ENCODE measurements at places on chromosomes 2 and 18.

DNA sequence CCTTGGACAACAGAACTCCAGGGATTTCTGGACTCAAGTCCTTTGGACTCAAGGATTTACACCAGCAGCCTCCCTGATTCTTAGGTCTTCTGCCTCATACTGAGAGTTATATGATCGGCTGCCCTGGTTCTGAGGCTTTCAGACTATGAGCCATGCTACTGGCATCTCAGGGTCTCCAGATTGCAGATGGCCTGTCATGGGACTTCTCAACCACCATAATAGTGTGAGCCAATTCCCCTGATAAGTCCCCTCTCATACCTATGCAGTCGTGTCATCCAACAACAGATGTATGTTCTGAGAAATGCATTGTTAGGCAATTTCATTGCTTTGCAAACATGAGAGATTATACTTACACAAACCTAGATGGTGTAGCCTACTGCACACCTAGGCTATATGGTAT is 61.4 kb upstream of the MSTN start:
- DNase-seq: no peak

- DNase-seq: no peak
Observed at GRCh38 chr2:55862673-55863390, 60.8 kb downstream of the EFEMP1 start.

DNA sequence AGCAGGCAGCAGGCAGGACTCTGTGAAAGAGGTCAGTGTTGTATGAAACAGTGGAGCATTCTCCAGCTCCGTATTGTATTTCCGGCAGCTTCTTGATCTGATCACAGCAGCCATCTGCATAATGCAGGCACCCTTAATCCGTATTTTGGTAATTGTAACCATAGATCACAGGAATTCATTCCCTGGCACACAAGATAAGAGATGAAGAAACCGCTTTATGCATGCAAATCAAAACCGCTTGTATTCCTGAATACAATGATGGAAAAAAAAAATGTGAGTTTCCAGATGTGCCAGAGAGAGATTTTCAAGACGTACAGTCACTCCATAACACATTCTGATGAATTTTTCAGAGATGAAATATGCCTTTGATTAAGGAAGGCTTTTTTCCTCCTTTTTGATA is 221.3 kb downstream of the ACKR3 start:
- DNase-seq: no peak

DNA sequence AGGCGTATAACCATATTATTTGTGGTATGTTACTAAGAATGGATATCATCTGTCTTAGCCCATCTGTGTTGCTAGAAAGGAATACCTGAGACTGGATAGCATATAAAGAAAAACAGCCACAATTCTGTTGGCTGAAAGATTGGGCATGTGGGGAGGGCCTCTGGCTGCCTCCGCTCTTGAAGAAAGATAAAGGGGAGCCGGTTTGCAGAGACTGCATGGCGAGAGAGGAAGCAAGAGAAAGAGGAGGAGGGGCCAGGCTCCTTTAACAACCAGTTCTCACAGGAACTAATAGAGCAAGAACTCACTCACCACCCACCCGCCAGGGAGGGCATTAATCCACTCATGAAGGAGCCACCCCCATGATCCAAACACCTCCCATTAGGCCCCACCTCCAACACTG is 29.2 kb upstream of the UXS1 start:
- no peak for DNase-seq

DNA sequence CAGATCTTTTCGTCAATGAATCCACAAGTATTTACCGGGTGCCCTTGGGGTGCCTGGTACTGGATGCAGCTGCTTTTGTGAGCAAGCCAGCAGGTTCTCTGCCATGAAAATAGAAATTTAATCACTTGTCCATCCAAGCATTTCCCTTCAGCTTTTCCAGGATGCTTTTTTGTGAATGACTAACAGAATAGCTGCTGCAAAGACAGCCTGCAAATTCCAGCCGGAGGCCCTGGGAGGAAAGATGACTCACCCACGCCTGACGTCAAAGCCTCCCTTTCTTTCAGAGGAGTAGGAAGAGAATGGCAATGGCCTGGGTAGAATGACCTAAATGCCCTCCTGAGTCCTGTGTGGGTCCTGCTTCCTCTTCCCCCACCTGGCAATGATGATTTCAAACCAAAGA is 111.9 kb downstream of the AP1S3 start:
- no peak for DNase-seq

DNA sequence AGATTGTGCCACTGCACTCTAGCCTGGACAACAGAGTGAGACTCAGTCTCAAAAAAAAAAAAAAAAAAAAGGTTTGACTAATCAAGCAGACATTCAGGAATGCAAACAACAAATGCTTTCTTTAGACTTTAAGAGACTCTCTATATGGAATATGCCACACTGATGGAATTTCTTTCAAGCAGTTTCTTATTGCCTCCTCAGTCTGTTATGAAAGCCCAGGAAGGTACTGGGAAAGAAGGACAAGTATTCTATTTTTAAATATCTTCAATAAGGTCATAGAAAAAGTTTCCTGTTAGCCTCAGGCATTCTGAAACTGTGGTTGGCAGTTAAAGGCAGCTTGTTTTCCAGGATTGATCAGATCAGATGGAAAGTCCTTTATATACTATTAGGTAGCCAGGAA is 241.6 kb downstream of the PIK3C3 start:
- no peak for DNase-seq

GRCh38 chr18:2589345-2590068 is 18.1 kb downstream of the NDC80 start:
- no peak for DNase-seq

DNA sequence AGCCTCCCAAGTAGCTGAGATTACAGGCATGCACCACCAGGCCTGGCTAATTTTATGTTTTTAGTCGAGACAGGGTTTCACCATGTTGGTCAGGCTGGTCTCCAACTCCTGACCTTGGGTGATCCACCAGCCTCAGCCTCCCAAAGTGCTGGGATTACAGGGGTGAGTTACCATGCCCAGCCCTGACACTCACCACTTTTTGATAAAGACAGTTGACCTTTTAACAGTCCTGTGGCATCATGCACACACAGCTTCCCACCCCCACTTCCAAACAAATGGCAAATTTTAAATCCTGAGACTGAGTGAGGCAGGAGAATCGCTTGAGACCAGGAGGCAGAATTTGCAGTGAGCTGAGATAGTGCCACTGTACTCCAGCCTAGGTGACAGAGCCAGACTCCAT is 6.2 kb upstream of the DNAJB2 start:
- no peak for DNase-seq

DNA sequence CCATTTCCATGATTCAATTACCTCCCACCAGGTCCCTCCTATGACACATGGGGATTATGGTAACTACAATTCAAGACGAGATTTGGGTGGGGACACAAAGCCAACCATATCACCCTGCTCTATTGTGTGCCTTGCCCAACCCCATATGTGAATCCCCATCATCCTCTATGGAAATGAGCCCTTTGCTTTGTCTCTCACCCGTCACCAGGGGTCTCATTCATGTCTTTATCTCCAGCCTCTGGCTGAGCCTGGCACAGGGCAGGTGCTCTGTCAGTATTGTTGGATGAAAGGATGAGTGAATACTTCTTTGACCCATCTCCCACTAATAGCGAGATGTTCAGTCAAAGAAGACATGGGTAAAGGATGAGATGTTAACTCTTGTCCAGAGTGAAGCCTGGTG is 116.6 kb upstream of the LGALSL start:
- no peak for DNase-seq

DNA sequence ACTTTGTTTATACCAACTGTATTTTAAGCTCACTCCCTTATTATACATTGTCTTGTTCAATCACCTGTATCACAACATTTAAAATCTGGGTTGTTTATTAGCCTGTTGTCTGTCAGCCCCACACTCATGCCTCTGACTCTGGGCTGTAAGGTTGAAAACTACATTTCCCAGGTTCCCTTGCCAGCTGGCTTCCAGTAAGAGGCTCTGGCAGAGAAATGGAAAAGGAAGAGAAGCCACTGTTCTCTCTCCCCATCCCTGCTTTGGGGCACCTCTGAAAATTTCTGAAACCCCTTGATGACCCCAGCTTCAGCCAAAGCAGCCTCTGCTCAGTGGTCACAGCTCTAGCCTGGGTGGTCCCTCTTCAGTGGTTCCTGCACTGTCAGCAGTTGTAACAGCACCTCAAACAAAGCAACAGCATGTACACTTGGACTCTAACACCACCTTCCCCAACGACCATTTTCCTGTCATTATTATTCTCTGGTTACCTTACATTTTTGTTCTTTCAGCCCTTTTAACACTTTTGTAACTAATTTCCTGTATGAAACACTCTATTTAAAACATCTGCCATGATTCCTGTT is 108.9 kb upstream of the LGALSL start:
- no peak for DNase-seq

GRCh38 chr2:1648241-1649102 is 95.8 kb downstream of the PXDN start:
- no peak for DNase-seq

Measured in GM06990 (cell line).